ENCODE measurements at places on chromosomes 16 and 17. TPM values are rescaled to one million over a fixed set of nuclear protein-coding genes. Genes with fewer than 3 reads are reported as not detected.

The TNFSF13 gene
- 87.4 TPM for total RNA-seq

The CTRL gene
- total RNA-seq, result not detected

The USP43 gene
- total RNA-seq, result 4.9 TPM

The PIK3R5 gene
- 19.4 TPM for total RNA-seq

The MPV17L gene
- total RNA-seq, result 1.5 TPM

The TBC1D3D gene
- total RNA-seq, result 0.79 TPM

The CENPT gene
- 37.9 TPM for total RNA-seq

The KRT16 gene
- 1.0 TPM for total RNA-seq

The PSKH1 gene
- total RNA-seq, result 29.6 TPM

The CMTR2 gene
- 16.4 TPM for total RNA-seq

The KCNJ12 gene
- total RNA-seq, result 3.0 TPM

The RNF157 gene
- 1.4 TPM for total RNA-seq

The ST6GALNAC2 gene
- total RNA-seq, result 17.5 TPM

The GAS7 gene
- total RNA-seq, result 83.4 TPM

The CASKIN1 gene
- total RNA-seq, result 0.05 TPM

The RNF112 gene
- 3.4 TPM for total RNA-seq

The CES1 gene
- total RNA-seq, result 62.3 TPM

The DLX4 gene
- 1.3 TPM for total RNA-seq

The CCL16 gene
- total RNA-seq, result not detected

The TM4SF5 gene
- not detected for total RNA-seq

The USP7 gene
- 98.4 TPM for total RNA-seq

The SLC16A11 gene
- 2.5 TPM for total RNA-seq

The PYY gene
- not detected for total RNA-seq
